NK-92 treated with Interleukin-12 subunit alpha and Interleukin-12 subunit beta, amount 100 ng/mL, for 24 hours (cell line): ENCODE measurements at places on chromosomes 5 and 9.

DNA sequence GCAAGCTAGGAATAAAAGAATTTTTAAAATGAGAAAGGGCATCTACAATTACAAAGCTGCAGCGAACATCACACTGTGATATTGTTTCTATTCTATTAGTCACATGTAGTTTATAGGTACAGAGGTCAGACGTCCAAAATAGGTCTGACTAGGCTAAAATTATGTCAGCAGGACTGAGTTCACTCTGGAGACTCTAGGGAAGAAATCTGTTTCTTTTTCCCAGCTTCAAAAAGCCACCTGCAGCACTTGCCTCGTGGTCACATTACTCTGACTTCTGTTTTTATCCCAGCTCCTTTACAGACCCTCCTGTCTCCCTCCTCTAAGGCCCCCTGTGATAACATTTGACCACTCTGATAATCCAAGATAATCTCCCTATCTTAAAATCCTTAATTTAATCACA lies 5.1 kb upstream of the CKS2 start:
- no peak for DNase-seq

GRCh38 chr5:96387616-96388015 lies 45.4 kb downstream of the PCSK1 start:
- no peak for DNase-seq

DNA sequence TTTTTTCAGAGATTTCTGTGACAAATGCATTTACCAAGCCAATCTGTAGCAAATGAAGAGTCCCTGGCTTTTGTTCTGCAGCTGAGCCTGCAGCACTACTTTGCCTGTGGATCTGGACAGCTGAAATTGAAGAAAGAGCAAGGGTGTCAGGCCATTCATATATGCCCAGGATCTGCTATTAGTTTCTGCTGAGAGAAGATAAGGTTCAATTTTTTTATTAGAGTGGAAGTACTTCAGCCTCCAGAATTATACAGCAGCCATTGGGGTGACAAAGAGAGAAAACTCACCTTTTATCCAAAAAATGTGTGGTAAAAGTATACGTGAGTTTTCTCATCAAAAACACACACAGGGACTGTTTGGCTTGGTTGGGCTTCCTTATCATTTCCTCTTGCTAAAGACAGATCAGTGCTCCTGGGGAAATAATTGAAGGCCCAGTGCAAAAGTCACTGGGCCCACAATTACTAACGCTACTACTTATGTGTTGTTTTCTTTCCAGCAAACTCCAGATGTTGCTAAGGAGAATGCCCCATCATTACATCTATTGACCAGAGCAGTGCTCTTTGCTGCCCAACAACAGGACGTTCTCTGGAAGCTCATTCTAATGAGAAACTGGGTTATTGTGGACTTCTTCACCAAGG lies 138.6 kb downstream of the CEMIP2 start:
- no peak for DNase-seq

DNA sequence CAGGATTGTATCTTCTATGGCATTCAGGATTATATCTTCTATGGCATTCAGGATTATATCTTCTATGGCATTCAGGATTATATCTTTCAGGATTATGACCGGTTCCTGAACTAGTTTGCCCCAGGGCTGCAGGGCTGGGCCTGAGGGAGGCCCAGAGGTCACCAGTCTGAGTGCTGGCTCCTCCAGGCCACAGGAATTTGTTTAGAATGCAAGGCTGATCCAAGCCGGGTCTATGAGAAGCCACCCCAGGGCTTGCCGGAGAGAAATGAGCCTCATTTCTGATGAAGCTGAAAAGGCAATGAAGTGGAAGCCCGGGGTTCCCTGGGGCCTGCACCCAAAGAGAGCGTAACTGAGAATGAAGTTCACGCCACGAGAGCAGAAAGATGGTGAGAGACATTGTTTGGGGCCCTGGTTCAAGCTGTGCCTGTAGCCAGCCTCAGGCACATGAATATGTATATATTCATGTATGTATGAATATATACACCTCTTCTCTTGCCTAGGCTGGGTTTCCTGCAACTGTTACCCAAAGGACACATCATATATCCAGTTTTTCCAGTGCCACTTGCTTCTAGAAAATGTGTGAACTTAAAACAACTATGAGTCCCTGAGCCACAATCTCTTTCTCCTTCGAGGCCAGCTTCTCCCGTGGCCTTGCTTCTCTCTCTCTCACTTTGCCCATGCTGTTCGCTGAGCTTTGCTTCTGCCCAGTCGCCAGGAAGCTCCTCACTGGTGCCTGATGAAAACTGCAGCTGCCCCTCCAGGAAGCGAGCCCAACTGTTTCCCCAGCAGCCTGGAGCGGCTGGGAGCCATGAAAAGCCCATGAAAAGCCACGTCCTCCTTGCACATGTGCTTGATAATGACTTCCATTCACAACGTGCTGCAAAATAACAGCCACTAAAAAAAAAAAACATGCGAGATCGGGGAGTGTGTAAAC lies 62.3 kb downstream of the GTF3C4 start:
- DNase-seq, result no peak

- no peak for DNase-seq
These were observed 64.3 kb downstream of the C9 start for GRCh38 chr5:39299962-39300361.

- no peak for DNase-seq
These were observed 86.0 kb downstream of the TRIO start for GRCh38 chr5:14229181-14229580.

GRCh38 chr5:124996764-124997077 lies 250.3 kb upstream of the ZNF608 start:
- DNase-seq, result no peak

- DNase-seq, result no peak
These were observed 7.3 kb upstream of the RXRA start for GRCh38 chr9:134318941-134319305.

DNA sequence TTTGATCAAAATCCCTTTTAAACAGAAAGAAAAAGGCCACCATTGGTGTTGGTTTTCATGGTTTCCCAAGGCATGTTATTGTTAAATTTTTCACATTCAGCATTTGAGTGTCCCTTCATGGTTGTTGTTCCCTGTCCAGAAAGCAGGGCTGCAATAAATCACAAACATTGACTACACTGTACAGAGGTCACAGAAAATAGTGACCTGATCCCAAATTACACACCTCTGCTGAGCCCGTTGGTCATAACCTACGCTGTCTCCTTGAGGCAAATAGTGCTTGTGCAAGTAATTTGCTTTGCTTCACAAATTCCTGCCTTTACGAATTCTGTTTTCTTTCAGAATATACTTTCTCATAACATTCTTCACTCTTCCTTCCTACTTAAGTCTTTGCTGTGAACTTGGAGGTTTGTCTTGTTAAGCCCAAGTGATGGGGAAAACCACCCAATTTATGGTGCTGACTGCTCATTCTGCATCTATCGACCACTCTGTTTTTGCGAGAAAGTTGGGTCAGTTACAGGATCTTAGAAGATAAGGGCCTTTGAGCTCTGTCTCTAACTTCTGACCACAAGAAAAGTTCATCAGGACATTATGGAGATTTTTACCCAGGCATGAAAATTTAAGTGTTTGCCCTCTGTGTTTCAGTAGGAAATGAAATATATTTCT lies 16.0 kb downstream of the PIK3R1 start:
- DNase-seq, result no peak

DNA sequence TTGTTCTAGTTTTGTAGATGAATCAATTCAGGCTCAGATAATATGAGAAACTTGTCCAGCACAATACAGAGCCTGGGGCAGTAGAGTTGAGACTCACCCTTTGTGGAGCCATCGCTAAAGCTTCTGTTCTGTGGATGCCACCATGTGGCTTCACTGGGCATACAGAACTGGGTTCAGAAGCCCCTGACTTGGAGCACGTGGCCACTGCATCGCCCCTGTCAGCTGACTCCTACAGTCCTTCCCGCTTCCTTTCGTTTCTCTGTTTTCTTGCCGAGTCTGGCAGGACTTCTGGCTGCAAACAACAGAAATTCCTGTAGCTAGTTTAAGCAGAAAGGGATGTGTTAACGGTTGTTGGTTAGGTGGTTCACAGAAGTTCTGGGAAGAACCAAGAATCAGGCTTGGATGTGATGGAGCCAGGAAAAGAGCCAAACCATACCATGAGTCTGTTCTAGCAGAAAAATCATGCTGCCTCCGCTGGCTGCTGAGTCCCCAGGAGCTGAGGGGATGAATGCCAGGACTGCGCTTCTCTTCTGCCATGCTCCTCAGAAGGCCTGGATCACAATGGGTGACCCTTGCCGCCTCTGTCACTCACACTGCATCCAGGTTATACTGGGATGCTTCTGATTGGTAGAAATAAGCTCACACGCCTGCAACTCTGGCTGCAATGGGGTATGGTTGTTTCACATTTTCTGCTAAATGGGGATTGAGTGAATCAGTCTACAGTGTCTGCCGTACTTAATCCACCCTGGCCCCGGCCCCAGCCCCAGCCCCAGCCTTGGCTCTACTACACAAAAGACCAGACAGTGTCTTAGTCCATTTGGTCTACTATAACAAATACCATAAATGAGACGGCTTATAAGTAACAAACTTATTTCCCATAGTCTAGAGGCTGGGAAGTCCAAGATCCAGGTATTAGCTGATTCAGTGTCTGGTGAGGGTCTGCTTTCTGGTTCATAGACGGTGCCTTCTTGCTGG lies 262.5 kb downstream of the GOLPH3 start:
- no peak for DNase-seq

DNA sequence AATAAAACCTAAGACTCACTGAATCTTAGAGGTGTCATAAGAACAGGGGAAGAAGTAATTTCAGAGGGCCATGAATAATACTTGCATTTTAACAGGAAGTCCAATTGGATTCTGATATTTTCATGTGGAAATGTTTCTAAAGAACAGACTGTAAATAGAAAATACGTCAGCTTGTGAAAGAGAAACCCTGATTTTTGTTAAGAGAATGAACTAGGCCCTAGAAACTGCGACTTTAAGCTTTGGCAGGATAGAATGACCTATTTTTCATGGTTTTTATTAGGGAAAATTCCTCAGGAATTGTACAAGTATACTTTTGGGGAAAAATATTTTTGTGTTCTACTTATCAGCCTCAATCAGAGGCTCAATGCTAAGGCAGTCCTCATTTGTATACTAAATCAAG lies 215.5 kb upstream of the ACTBL2 start:
- DNase-seq, result no peak

DNA sequence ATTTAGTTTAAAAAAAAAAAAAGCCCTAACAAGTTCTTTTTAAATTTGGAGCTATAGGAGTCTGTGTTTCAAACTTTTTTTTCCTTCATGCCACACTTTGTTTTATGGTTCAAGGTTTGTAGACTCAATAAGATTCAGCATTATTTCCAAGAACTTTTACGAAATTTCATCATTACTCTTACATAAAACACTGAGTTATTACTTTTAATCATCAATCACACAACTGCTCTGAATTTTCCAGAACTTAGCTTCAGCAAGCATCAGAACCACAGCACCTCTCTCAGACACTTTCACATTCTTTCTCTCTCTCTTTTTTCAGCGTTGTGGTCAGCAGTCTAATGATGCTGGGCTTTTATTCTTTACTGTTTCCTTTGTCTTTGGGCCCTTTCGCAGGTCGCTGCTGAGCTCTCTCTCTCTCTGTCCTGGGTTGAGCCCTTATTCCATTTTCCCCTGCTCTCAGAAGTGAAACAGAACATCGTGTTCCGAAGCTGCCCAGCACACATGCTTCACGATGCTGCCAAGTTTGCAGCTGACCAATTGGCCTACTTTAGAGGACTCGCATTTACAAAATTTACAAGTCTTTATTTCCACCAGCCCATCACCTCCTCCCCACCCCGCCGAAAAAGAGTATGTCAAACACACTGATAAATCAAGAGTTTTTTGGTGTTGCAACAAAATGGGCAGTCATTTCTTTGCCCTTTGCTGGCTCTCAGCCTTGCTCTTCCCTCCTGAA lies 44.6 kb upstream of the PIK3R1 start:
- DNase-seq, result no peak

DNA sequence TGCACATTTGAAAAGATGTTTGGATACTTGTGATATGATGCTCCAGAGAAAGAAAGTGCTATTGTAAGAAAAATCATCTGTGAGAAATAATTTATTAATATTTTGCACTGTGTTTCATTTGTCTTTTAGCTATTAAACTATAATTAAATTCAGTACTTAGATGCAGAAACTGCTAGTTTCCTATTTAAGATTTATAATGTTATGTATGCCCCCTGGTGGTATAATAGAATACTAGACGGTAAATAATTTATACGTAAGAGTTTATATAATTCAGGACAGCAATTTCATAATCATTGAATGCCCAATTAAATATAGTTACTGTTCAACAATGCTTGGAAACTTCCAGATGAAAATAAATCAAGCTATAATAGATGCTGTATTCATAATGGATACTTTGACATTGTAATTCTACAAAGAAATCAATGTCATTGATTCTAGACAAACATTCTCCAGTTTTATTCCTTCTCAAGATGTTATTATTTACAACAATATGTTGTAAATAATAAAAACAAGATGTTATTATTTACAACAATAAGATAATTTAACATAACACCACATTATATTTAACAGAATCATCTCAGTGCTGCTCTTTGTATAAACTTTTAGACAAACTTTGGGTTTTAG lies 101.0 kb downstream of the TMEM232 start:
- no peak for DNase-seq

GRCh38 chr5:167290478-167290877 lies 1001.0 kb upstream of the WWC1 start:
- no peak for DNase-seq

DNA sequence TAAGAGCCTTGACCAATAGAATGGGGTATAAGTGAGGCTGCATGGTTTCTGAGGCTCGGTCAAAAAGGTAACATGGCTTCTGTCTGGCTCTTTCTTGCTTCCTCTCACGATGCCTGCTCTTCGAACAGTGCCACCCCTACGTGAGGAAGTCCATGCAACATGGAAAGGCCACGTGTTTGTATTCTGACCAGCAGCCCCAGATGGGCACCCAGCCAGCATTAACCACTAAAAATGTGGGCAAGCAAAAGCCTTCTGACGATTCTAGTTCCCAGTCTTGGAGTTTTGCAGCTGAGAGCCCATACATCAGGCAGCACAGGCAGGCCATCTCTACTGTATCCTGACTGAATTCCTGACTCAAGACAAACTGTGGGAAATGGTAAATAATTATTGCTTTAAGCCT lies 24.2 kb upstream of the NREP start:
- DNase-seq, result no peak

DNA sequence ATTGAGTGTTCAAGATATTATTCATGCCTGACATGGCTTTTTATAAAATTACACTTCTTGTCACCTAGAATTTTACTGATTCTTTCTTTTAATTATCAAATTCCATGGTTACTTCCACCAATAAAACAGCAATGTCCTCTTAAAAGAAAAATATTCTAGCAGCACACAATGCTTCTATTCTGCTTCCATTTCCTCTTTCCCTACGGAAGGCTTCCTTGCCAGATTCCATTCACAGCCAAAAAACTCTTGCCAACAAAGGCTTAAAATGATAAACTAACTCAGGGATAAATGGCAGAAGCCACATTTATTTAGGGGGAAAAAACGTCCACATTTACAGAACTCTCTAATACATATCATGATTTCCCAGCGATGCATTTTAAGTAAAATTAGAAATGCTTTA lies 111.6 kb downstream of the CTNND2 start:
- DNase-seq, result no peak

GRCh38 chr9:136362450-136362784 lies 1.1 kb downstream of the DNLZ start:
- no peak for DNase-seq

- DNase-seq, result no peak
These were observed 214.9 kb upstream of the SEMA6A start for GRCh38 chr5:116789522-116789921.

- DNase-seq, result no peak
These were observed 23.2 kb downstream of the CDK5RAP2 start for GRCh38 chr9:120556775-120557174.
